ENCODE measurements at places on chromosomes 5 and 9.

- DNase-seq: no peak
Observed at GRCh38 chr5:98982880-98983279, 54.1 kb upstream of the CHD1 start.

DNA sequence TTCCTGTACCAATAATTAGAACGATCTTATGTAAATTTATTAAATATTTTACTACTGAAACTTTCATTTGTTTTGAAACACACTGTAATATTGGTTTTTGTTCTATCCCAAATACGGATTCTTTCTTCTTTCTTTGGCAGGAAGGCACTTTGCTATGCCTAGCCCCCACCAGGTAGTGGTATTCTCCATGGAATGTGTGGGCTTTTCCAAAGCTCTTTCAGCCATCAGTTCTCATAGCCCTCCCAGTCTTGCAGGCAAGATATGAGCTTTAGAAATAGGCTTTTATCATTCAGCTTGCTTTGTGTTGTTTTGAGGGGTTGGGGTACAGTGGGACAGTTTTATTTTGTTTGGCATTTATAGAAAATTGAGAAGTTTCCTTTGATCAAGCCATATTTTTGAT lies 107.5 kb downstream of the DMXL1 start:
- DNase-seq: no peak

DNA sequence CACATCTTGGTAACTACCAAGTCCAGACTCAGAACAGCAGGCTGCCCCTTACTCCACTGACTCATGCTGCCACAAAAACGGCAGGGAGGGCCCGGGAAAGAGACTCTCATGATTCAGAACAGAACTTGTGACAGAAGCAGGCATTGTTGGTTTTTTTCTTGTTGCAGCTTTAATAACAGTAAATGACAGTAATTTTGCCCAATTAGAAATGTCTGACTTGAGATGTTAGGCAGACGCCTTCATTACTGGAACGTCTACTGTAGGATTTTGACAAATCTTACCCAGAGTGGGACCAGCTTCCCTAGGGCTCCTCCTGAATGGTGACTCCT lies 77.9 kb downstream of the SEMA5A start:
- no peak for DNase-seq

- DNase-seq: no peak
Observed at GRCh38 chr9:95085036-95085770, 232.3 kb downstream of the FANCC start.
